ENCODE measurements at places on chromosomes 7 and 10.

DNA sequence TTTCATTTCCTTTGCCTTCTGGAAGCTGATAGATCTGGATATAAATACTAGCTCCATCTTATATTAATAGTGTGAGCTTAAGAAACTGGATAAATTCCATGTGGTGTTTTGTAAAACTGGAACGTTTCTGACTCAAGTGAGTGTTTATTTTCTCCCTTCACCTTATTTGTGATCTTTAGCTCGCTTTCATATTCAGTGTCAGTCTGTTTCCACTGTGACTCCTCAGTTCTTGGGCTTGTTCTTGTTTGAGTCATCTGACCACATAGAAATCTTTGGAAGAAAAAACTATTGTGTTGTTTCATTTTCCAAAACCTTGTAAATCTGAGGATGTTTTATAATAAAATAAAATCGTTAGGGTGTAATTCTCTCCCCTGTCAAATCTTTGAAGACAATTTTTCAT lies 186.4 kb downstream of the POLR1F start:
- DNase-seq, result no peak

GRCh38 chr7:39465055-39465929 lies 100.9 kb upstream of the YAE1 start:
- no peak for DNase-seq

DNA sequence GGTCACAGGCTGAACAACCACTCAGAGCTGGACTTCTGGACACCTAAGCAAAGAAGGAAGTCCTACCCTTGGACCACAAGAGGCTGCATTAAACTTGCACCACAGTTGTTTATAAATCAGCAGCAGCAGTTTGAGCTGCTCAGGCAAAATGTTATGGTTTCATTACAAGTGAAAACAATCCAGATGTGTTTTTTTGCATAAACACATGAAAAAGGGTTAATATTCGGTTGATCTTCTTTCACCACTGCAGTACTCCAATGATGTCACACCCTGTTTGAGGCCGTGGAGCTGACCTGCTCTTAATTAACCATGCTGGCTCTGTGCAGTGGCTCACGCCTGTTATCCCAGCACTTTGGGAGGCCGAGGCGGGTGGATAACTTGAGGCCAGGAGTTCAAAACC lies 490.8 kb upstream of the CELF2 start:
- no peak for DNase-seq

GRCh38 chr7:155356323-155357105 lies 58.8 kb downstream of the INSIG1 start:
- DNase-seq, result no peak

GRCh38 chr7:135960709-135961451 lies 16.3 kb downstream of the MTPN start:
- DNase-seq, result no peak

- no peak for DNase-seq
These were observed 21.9 kb upstream of the ZNF212 start for GRCh38 chr7:149217570-149217969.

DNA sequence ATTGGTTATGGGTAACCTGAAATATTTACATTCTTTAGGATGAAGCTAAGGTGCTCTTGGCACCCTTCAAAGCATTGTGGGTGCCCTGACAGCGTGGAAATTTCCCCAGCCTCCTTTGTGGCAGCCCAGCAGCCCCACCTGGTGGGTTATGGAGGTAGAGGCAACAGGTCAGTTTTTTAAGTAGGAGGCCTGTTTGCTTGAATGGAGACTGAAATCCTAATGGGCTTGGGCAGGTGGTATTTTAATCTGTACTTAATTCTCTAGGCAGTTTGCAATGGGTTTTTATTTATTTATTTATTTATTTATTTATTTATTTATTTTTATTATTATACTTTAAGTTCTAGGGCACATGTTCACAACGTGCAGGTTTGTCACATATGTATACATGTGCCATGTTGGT lies 139.4 kb downstream of the EPC1 start:
- DNase-seq, result peak; percentile 49

- DNase-seq, result no peak
These were observed 7.2 kb downstream of the TNPO3 start for GRCh38 chr7:129047761-129048160.

DNA sequence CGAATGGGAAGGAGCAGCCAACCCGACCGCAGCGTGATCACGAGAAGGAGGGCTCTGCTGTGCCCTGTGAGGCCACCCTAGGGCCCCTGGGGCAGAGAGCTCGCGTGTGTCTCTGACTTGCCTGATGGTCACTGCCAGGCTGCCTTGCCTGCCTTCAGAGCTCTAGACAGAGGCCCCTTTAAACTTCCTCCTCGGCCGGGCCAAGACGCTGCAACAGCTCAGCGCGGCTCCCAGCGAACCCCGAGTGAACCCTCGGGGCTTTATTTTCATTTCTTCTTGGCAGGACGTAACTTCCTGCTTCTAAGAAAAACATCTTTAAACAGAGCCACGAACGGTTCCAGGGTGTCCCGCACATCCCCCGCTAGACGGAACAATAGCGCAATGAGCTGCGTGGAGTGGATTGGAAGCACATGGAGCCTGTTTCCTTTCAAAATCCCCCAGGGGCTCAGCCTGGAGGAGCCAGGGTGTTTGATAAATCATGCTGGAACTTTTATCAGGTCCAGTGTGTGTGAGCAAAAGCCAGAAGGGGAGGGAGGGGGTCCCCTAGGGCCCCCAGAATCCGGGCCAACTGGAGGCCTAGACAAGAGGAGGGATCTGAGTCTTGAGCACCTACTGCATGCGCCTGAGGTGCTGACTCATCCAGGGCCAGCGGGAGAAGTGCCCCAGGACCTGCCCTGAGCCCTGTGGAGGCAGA lies 134.1 kb upstream of the GDF10 start:
- no peak for DNase-seq

- DNase-seq, result no peak
These were observed 370.6 kb upstream of the IGFBP3 start for GRCh38 chr7:46291601-46292150.

- DNase-seq, result no peak
These were observed 34.6 kb upstream of the PDK4 start for GRCh38 chr7:95630702-95631458.

GRCh38 chr7:47153576-47153975 lies 428.3 kb downstream of the TNS3 start:
- DNase-seq, result no peak

GRCh38 chr7:51077987-51078370 lies 238.6 kb downstream of the COBL start:
- DNase-seq, result no peak

DNA sequence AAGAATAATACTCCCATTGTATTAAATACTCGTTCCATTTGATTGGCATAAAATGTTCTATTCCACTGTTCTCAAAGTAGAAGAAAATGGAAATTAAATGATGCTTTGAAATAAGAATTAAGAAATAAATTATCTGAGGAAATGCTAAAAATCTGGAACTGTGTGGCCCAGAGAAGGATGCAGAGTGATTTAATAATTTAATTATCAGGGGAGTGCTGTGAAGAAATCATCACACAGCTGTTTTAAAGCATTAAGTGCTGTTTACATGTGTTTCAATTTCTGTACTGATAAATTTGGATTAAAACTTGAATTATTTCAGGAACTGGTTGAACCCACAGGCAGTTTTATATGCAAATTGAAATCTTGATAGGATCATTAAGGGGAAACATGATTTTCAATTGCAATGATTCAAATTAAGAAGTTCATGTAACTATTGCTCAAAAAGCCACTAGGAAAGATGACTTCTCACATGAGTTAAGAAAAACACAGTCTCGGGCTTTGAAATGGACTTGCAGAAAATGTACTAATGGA lies 56.3 kb downstream of the COL28A1 start:
- no peak for DNase-seq

GRCh38 chr7:129122751-129123509 lies 21.6 kb upstream of the TSPAN33 start:
- peak; percentile 22 for DNase-seq

- no peak for DNase-seq
These were observed 325.2 kb downstream of the BICC1 start for GRCh38 chr10:58837826-58838225.

DNA sequence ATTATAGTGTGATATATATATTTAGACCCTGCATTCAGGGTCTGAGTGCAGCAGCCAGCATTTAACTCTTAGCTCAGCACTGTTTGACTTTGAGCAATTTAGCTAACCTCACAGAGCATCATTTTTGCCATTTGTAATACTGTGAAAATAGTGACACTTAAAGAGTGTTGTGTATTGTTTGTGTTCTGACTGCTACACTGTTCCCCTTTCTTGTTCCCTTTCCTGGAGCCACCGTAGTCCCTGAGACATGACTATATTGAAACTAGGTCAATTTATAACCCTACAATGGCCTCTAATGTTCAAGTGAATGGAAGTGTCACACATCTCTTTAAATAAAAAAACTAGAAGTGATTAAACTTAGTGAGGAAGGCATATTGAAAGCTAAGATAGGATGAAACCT lies 20.3 kb upstream of the CD36 start:
- DNase-seq, result no peak

- DNase-seq, result no peak
These were observed 2.5 kb downstream of the VSTM2A start for GRCh38 chr7:54544527-54545240.

- no peak for DNase-seq
These were observed 184.4 kb downstream of the PON1 start for GRCh38 chr7:95139922-95140321.

DNA sequence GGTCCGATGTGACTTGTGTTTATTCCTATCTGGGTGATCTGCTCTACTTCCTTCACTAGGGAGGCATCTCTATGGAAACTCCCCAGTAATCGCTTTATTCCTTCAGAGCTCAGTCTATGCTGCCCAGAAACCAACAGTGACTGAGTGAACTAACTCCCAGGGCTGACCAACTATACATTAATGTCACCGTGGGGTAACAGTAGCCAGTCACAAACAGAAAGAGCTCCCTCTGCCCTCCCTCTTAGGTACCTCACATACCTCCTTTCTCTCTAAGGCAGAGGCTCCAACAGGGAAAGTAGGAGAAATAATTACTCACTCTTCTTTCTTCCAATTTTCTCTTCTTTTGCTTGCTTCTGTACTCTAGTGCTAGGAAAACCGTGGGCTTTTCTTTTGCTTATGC lies 855.0 kb downstream of the REEP3 start:
- no peak for DNase-seq

DNA sequence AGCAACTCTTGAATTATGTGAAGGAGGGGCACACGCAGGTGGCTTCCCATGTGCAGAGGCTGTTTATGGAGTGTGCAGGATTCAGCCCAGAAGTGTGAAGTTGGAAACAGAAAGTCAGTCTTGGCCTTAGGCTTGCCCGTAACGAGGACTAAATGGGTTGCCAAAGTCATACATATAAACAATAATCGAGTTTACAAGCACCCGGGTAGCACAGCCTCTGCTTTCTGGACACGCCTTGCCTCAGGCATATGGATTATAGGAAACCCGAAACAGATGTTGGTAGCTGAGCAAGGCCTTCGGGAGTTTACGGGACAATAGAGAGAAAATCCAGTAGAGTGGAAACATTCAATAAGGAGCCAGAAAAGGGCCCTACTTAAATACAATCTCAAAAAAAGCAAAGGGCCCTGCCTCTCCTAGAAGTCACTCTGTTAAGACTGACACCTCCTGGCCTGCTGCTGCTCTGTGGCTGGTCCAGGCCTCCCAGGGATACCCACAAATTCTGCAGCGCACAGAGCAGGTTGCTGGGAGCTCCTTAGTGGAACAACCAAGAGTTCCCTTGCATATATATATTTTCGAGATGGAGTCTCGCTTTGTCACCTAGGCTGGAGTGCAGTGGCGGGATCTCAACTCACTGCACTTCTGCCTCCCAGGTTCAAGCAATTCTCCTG lies 48.5 kb downstream of the SMKR1 start:
- no peak for DNase-seq

DNA sequence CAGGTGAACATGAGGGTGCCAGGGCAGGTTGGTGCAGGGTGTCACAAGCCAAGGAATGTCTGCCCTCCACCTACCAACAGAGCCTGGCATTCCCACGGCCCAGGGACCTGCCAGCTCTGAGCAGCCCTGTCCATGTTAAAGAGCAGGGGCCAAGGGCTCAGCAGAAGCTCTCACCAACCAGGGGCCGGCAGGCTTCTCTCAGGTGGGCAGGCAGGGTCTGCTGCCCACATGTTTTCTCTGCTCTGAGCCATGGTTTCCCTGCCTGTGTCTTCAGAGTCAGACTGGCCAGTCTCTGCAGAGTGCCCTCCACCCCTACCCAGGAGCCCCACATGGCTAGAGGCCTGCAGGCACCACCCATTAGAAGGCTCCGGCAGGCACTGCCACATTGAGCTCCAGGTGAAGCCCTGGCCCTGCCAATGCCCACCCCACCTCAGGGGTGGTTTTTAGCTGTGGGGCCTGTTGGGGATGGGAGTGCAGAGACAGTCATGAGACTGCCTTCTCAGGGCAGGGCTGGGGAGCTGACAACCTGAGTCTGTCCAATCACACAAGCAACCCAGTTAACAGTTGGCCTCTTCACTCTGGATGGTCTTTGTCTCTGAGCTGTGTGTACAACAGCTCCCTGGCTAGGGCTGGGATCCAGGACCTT lies 135.9 kb downstream of the ARHGAP22 start:
- DNase-seq, result no peak

GRCh38 chr7:93985101-93985500 lies 19.1 kb downstream of the BET1 start:
- DNase-seq, result no peak

GRCh38 chr10:30580676-30581075 lies 48.9 kb downstream of the LYZL2 start:
- no peak for DNase-seq

DNA sequence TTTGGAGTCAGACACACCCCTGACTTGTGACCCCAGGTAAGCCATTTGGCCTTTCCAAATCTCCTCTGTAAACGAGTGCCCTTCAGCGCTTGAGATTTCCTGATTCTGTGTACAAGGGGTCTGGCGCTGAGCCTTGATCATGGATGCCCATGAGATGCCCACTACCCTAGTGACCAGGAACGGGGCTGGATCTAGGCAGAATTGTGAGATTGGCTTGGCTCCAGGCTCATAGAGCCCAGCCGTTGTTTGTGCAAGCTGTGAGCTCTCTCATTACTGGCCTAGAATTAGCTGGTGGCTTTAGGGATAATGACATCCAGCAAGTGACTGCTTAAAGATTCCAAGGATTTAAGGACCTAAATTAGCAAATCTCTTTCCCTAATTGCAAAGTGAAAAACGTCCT lies 84.9 kb downstream of the CAMK1D start:
- DNase-seq, result no peak

DNA sequence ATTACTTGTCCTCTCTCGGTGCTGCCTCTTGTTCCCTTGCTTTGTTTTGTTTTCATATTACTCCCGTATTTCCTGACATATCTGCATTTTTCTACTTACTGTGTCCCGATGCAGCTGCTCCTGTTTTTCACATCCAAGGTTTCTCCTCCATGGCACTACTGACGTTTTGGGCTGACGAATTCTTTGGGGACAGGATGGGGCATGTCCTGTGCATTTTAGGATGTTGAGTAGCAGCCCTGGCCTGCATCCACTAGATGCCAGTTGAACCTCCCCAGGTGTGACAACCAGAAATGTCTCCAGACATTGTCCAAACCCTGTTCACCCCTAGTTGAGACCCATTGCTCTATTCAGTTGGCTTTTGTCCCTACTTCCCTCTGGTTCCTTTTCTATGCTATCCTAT lies 12.4 kb downstream of the ZNF789 start:
- DNase-seq, result no peak

GRCh38 chr7:134827889-134828288 lies 48.5 kb downstream of the CALD1 start:
- no peak for DNase-seq

Measured in stimulated activated CD4-positive, alpha-beta T cell treated with anti-CD3 and anti-CD28 coated beads, Interleukin-12 subunit alpha, Interleukin-12 subunit beta, amount 100 ng/mL, for 24 hours (primary cell).